Ovary (tissue), 10 donors: ENCODE measurements at places on chromosomes 2 and 18. TPM values are rescaled to one million over a fixed set of nuclear protein-coding genes. Genes with fewer than 3 reads are reported as not detected.
A peak's percentile ranks its signal among the peaks of the same experiment; 100 is the strongest.

SCN9A gene
- 0.95 TPM for total RNA-seq

AAMP gene
- total RNA-seq, result 111 TPM

UPP2 gene
- 0.15 TPM for total RNA-seq

TMBIM1 gene
- 80.6 TPM for total RNA-seq

AFTPH gene
- total RNA-seq, result 33.8 TPM

DCDC2C gene
- not detected for total RNA-seq

EMILIN2 gene
- 34.3 TPM for total RNA-seq

TMEM169 gene
- total RNA-seq, result 0.79 TPM

GALNT14 gene
- 9.8 TPM for total RNA-seq

LYG1 gene
- total RNA-seq, result 3.1 TPM

MYL12B gene
- 194 TPM for total RNA-seq

STARD6 gene
- total RNA-seq, result not detected

DYNC2LI1 gene
- 25.3 TPM for total RNA-seq

CCDC141 gene
- 0.99 TPM for total RNA-seq

DNMT3A gene
- 47.4 TPM for total RNA-seq

SIX3 gene
- not detected for total RNA-seq

SLC23A3 gene
- 0.84 TPM for total RNA-seq

SCYGR4 gene
- not detected for total RNA-seq

- DNase-seq, result no peak
These were observed 78.7 kb downstream of the GBX2 start for GRCh38 chr2:236089271-236090026.

- DNase-seq, result no peak
These were observed 81.9 kb upstream of the TMEM178A start for GRCh38 chr2:39583781-39584180.

GRCh38 chr2:23387221-23387550, 2.2 kb downstream of the KLHL29 start:
- DNase-seq, result no peak

- DNase-seq, result peak; percentile 41
These were observed 301.9 kb downstream of the ZNF407 start for GRCh38 chr18:74899554-74899953.

- no peak for DNase-seq
These were observed 65.4 kb downstream of the DIS3L2 start for GRCh38 chr2:232026910-232027309.

DNA sequence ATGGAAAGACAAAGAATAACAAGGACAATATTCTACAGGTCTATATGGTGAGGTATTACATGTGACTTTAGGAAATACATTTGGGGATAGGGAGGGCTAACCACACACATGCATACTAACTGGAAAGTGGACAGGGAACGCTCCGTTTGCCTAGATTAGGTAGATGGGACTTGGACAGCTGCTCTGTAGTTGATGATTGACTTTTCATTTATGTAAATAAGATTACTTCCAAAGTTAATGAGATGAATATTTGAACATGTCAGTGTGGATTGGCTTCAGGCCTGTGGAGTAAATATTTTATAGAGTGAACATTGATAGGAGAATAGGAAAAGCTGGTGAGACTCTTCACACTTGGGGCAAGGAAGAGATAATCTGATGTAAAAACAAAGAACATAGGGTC, 142.0 kb downstream of the NCK2 start:
- no peak for DNase-seq

- no peak for DNase-seq
These were observed 950.1 kb downstream of the CNTNAP5 start for GRCh38 chr2:124975224-124975623.

GRCh38 chr2:23507267-23508065, 122.5 kb downstream of the KLHL29 start:
- DNase-seq, result no peak

- DNase-seq, result no peak
These were observed 146.4 kb downstream of the DAW1 start for GRCh38 chr2:228017784-228018183.

DNA sequence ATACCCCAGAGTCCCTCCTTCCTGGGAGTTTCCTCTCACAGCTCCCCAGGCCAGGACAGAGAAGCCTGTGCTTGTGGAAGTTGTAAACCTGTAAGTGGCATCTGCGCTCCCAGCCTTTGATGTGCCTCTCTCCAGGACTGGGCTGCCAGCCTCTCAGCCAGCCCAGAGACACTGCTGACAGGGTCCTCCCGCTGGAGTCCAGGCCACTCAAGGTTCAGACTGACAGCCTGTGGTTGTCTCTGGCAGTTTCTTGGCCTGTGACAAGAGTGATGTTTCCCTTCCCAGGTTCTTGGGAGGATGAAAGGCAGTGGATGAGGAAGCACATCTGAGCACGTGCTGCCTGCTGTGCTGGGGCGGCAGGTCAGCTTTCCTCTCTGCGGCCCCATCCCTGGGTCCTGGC, 3.0 kb downstream of the SLC35F6 start:
- no peak for DNase-seq

DNA sequence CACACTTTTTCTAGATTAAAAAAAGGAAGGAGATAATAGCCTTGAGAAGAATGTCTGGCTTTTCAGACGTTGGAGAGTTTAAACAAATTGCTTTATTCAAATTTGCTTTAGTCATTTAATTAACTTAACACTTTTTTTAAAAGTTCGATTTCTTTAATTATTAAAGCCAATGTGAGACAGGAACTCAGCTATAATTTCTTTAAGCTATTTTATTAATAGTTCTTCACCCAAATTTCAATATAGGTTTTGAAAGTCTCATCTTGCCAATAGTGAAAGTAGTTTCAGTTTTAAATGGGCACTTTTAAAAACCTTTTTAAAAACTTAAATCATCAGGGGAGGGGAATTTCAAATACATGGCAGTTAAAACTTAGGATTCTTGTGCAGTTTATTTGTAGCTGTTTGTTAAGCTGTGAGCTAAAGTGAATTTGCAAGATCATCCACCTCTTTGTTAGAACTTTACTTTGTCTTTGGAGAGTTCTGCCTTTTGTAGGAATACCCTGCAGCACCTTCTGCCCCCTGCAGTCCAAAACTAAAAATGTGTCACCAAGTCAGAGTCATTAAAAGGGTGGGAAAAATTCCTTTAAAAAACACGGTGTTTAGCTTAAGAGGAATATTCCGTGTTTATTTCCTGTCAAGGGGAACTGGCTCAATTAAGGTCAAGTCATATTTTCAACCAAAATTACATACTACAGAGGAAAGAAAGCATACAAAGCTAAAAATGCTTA, 4.6 kb downstream of the TGIF1 start:
- no peak for DNase-seq

GRCh38 chr2:156215656-156216055, 116.9 kb downstream of the NR4A2 start:
- no peak for DNase-seq

GRCh38 chr2:134583462-134583861, 135.3 kb downstream of the TMEM163 start:
- DNase-seq, result no peak

- no peak for DNase-seq
These were observed 14.6 kb downstream of the AP1S3 start for GRCh38 chr2:223822818-223823217.

- no peak for DNase-seq
These were observed 10.6 kb upstream of the MALL start for GRCh38 chr2:110126086-110126773.

DNA sequence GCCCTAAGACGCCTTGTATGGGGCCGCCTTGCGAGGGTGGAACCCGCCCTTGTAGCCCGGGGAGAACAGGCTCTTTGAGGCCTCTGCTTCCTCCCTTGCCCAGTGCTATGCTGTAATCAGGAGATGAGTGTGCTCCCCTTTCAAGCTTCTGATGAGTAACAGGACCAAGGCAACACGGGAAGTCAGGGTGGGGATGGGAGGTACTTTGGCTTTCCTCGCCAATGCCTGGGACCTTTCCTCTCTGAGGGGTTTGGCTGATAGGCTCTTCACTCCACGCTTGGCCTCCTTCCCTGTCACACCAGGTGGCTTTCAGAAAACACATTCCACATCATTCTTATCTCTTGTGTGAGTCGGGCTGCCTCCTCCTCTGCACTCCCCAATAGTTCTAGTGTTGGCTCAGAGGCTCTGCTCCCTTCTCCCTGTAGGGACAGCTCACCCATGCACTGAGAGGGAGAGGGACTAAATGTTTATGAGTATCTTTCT, 223.7 kb upstream of the TRIB2 start:
- DNase-seq, result peak; percentile 87

DNA sequence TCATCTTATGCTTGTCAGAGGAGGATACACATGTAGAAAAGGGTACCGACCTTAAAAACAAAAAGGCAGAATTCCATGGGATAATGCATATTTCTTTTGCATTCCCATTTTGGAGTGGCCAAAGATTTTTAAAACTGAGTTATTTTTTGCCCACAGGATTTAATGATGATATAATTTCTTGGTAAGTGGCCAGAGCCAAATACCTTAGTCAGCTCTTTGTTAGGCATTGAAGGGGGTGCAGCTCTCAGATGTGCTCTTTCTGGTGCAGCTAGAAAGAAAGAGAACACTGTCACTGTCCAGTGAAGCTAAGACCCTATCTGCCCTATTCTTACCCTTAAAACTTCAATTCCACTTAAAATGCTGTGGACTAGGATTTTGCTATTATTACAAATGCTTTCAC, 10.8 kb downstream of the COQ10B start:
- no peak for DNase-seq

DNA sequence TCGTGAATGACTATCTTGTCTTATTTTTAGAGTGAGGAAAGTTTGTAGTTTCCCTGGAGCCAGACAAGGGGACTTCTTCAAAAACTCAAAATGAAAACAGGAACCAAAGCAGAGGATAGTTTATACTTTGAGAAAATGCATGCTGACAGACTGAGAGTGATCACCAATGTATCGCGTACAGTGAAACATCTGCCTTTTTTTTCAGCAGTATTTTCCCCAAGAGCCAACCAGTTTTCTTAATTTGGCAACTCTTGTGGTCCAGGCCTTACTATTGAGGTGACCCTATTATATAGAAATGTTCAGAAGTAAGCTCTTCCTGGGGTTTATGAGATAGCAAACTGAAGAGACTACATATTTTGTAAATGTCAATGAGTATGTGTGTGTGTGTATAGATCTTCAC, 153.7 kb upstream of the VRK2 start:
- no peak for DNase-seq

- DNase-seq, result peak; percentile 53
These were observed 175.7 kb downstream of the SOCS6 start for GRCh38 chr18:70464343-70465114.

- DNase-seq, result peak; percentile 67
These were observed 339 bp downstream of the ACAA2 start for GRCh38 chr18:49813069-49813318.

DNA sequence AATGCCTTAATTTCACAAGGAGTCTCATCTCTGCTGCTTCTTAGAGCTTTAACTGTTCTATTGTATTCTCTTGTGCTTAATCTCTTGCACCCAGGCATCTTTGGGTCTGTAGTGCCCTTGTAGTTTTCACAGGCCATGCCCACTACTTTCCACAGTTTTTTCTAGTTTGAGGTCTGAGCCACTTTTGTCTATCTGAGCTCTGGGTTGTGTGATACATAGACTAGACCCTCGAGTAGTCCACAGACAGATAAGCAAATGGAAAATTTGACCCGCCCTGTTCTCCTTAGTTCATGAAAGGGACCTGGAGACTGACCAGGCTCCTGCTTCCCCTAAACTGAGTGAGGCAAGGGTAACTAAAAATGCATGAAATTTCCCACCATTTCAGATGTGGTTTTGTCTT, 466.8 kb upstream of the ZEB2 start:
- DNase-seq, result no peak

DNA sequence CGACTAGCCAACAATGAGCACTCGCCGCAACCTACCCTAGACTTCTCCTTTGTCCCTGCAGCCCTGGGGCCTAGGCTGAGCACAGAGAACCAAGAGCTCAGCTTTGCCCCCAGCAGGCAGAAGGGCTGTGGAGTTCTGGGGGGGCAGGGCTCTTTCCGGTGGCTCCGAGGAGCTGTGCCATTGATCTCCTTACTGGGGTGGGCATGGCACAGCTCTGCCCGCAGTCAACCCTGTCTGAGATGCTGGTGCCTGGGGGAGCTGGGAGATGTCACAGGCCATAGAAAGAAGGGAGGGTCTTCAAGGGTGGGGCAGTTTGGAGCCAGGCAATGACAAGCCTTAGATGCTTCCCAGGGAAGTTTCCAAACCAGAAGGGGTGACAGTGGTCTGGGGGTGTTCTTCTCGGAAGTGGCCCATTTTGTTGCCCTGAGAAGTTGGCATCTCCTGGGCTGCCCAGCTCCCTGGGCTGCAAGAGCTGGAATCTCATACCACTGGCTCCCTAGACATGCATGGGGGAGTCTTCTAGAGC, 14.1 kb upstream of the GPR55 start:
- DNase-seq, result no peak

GRCh38 chr2:5885451-5886173, 193.4 kb downstream of the SOX11 start:
- no peak for DNase-seq

- no peak for DNase-seq
These were observed 7.2 kb upstream of the ACKR3 start for GRCh38 chr2:236562434-236562833.

DNA sequence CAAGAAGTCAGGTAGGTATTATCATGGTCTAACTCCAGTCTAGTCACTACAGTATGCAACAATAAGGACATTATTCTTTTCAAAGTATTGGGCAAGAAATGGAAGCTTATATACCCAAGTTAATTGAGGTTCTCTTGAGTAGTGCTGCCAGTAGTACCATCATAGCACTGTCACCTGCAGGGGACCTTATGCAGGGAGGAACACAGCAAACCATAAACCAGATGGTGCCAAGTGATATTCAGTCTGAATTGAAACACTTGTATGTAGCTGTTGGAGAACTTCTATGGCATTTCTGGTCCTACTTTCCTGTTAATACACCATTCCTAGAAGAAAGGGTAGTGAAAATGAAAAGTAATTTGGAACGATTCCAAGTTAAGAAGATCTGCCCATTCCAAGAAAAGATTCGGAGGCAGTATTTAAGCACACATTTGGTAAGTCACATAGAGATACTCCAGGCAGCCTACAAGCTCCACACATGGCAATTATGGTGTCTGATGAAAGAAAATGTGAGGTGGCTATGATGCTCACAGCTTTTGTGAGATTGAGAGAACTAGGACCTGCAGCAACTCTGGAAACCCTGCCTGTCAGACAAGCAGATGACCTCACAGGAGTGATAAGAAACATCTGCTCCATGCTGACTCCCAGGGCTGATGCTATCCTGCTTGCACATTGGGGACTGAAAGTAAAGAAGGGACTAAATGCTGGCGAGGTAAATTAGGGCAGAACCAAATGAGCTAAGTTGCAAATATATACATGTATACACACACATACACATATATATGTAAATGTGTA, 174.7 kb downstream of the MC4R start:
- no peak for DNase-seq

GRCh38 chr2:151760139-151760650, 25.9 kb upstream of the NEB start:
- DNase-seq, result no peak
